ENCODE measurements at places on chromosomes 1 and 21. TPM values are rescaled to one million over a fixed set of nuclear protein-coding genes. Genes with fewer than 3 reads are reported as not detected.

Gene AKR7A3
- 0.43 TPM for total RNA-seq

Gene GFI1
- total RNA-seq, result under 0.01 TPM

Gene C1orf141
- not detected for total RNA-seq

Gene GALE
- 31.5 TPM for total RNA-seq
